CD4-positive, alpha-beta T cell treated with Interleukin-6 at 100 ng/mL for 8 hours (primary cell): ENCODE measurements at places on chromosomes 16 and 17.

GRCh38 chr17:33013596-33014375 lies 22.1 kb downstream of the SPACA3 start:
- DNase-seq: no peak

DNA sequence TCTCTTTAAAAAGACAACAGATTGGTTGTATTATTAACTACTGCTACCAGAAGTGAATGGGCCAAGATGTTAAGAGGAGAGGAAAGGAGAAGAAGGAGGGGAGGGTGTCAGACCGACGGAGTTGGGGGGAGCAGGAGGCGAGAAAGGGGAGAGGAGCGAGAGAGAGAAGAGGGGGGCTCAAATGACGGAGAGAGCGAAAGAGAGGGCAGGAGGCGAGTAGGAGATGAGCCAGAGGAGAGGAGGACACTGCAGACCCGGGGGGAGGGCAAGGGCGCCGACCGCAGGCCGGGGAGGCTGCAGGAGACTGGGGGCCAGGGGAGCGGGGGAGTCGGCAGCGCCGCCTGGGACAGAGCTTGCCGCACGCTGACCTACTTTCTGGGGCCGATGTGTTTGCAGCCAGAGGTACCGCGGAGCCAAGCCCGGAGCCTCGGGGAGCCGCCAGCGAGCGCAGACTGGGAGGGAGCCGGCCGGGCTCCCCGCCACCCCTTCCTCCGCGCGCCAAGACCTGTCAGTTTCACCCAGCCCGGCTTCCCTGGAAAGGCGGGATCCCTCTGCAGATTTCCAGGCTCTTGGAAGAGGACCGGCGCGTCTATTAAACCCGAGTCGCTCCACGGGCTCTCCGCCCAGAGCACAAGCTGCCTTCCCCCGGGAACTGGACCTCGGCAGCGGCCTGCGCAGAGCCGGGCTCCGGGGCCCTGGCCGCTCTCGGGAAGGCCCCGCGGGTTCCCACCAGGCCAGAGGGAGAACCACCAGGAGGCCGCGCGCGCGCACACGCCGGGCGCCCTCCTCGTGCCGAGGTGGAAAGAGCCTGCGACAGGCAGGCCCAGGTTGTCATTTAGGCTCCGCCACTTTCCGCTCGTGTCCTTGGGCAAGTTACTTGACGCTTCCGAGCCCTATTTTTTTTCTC lies 74.6 kb downstream of the CMC2 start:
- no peak for DNase-seq

GRCh38 chr16:85302848-85303353 lies 190.6 kb upstream of the CIBAR2 start:
- DNase-seq: no peak

- no peak for DNase-seq
Measured at GRCh38 chr17:9339958-9340357, 235.7 kb downstream of the STX8 start.

GRCh38 chr16:79407461-79408135 lies 192.9 kb downstream of the MAF start:
- no peak for DNase-seq

DNA sequence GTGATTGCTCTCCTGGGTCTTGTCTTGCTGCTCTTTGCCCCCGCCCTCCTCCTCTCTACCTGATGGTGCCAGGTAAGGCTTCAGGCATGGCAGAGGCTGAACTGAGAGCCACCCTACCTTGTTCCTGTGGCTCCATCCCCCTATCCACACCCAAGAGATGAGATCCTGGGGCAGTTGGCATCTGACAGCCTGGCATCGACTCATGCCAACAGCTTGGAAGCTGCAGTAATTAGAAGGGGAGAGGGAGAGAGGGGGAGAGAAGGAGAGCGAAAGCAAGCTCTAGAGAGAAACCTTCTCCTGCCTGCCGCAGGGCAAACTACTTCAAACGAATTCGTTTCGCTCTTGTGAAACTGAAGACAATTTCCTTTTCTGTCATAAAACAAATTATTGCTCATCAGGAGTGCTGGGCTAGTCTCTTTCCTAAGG lies 13.8 kb upstream of the SP6 start:
- no peak for DNase-seq

- DNase-seq: no peak
Measured at GRCh38 chr16:30533146-30533522, 1.5 kb downstream of the ZNF747 start.

- DNase-seq: no peak
Measured at GRCh38 chr17:2004435-2004952, 20.6 kb downstream of the RTN4RL1 start.

DNA sequence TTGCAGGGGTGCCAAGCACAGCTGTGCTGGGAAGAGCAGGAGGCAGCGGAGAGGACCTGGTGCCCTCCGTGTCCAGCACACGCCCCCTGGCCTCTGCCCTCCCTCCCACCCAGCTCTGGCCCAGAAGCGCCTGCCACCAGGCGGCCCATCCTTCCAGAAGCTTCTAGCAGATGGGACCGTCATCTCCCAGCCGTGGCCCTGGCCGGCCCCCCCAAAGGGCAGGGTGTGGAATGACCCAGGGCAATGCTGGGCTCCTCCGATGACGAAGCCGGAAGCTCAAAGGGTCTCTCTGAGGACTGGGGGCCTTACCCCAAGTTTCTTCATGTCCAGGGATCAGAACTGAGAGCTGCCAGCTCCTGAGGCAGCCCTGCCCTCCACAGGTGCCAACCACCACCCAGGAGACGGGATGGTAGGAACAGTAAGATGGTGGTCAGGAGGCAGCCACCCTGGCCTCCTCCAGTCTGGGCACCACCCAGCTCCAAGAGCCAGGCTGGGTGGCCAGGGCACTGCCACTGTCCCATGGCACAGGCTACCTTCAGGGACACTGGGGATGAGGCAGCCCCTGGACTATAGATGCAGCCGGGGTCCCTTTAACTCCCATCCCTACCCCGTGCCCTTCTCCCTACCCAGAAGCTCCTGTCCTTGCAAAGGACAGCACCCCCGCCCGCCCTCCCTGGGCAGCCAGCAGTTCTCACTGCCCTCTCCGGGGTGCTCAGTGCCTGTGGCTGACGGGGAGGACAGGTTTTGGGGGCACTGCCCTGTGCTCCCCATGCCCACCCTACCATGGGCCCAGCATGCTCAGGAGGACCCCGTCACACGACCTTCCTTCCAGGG lies 6.5 kb upstream of the CDH15 start:
- DNase-seq: no peak

DNA sequence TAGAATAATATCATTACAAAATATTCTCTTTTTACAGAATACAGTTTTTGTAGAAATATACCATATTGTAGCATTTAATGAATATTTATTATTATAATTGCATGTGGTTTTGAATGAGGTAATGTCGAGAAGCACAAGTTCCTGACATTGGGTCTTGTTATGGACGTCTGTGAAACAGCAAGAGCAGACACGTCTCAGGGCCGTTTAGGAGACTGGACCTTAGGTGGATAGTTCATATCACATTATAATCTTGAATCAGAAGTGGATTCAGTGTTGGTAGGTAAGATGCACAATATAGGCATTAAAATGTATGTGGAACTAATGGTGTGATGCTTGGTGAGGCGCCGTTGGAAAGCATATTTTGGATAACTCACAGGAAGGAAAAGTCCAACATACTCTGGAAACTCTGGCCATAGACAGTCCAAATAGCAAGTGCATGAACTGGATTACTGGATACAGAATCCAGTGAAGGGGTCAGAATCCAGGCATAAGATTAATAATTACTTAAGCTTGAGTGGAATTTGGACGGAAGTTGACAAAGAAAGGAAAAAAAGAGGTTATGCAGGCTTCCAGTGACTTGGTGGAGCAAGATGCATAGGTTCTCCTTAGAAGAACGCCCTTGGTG lies 17.2 kb downstream of the ABCA8 start:
- no peak for DNase-seq

DNA sequence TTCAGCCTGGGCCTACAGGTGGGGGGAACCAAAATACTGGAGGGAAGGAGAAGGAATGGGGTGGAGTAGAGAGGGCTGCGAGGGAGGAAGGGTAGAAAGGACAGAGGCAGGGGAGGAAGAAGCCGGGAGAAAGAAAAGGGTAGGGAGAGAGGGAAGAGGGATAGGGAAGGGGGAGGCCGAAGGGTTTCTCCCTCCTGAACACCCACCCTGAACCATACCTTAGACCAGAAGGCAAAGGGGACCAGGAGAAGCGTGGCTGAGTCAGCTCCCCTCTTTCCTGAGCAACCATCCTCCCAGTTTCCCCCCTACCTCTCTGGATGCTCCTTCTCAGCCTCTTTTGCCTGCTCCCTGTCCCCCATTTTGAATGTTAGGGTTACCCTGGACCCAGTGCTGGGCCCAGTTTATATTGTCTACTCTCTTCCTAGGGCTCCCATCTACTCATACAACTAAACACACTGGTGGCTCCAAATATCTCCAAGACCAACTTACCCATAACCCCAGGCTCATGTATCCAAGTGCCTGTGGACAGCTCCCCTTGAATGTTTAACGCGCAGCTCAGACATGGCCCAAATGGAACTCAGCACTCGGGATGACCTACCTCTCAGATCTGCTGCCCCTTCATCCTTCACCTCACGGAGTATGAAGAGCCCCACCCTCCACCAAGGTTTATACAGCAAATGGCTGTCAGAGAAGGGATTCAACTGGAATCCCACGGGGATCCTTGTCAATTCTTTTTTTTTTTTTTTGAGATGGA lies 7.8 kb downstream of the TSPOAP1 start:
- no peak for DNase-seq

- DNase-seq: no peak
Measured at GRCh38 chr17:7018331-7018964, 4.4 kb upstream of the BCL6B start.

- DNase-seq: no peak
Measured at GRCh38 chr16:13621639-13622038, 298.3 kb upstream of the ERCC4 start.

DNA sequence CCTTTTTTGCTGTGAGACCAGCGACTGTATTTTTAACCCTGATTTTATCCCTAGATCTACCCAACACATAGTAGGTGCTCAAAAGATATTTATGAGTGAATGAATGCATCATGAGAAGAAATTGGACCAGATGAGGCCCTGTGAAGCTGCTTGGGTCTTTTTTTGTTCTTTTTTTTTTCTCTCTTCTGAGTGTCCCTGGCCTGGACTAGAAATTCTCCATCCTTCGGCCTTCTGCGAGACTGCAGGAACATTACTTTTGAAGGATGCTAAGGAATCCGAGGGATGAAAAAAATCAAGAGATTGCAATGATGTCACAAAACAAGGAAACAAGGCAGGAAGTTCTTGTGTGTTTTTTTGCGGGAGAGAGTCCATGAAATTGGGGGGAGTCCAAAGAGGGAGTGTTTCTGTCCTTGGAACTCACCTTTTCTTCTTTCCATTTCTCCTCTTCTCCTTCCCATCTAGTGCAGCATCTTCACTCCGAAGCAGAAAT lies 560 bp upstream of the RUSF1 start:
- DNase-seq: no peak

DNA sequence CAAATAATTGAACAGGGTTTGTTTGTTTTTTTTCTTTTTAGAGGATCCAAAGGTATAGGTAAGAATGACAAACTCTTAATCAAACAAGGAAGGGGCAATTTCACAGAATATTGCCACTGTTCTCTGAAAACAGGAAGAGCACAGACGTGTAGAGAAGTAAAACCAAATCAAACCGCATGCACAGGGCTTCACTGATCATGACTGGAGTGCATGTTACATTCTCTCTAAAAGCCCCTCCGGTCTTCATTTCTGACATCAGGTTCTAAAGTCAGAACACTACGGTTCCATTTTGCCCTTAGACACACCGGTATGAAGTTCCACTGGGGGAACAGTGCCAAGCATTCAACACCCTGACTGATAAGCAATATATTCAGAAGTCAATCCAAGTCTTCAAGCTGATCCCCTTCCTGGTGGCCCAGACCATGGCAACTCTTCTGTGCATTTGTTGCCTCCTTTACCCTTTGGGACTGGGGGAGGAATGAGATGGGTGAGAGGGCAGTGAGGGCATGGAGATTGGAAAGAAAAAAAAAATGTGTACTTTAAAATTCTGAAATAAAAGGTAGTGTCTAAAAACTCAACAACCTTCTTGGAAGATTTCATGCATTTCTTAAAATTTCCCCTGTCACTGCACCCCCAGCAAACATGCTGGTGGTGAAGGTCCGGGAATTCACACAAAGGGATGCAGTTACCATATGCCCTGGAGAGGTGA lies 1.4 kb downstream of the MMD start:
- peak; percentile 37 for DNase-seq

DNA sequence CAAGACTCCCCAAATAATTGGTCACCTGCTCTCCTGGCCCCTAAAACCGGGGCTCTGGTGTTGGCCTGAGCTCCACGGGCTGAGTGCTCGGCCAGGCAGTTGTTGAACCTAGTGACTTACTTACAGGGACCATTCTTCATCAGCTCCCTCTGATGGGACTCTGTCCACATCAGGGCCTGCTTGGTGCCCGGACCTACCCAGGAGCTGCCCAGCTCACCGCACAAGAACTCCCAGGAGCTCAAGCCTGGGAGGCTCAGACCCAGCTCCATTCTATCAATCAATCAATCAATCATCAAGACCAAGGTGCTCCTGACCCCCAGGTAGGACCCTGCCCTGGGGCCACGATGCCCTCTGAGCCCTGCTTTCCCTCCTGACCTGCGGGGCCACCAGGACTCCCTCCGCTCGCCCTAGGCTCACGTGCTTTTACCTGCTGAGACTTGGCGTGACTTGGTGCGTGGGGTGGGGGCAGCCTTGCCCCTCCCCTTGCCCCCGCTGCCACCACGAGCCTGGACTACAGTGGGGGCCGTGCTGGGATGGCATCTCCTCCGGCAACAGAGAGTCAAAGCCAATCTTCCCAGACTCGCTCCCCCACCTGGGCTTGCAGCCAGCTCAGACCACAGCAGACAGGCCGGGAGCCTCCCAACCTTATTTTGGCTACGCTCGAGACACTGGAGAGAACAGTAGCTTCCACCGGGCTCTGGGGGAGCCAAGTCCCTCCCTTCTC lies 15.7 kb downstream of the IL34 start:
- no peak for DNase-seq

DNA sequence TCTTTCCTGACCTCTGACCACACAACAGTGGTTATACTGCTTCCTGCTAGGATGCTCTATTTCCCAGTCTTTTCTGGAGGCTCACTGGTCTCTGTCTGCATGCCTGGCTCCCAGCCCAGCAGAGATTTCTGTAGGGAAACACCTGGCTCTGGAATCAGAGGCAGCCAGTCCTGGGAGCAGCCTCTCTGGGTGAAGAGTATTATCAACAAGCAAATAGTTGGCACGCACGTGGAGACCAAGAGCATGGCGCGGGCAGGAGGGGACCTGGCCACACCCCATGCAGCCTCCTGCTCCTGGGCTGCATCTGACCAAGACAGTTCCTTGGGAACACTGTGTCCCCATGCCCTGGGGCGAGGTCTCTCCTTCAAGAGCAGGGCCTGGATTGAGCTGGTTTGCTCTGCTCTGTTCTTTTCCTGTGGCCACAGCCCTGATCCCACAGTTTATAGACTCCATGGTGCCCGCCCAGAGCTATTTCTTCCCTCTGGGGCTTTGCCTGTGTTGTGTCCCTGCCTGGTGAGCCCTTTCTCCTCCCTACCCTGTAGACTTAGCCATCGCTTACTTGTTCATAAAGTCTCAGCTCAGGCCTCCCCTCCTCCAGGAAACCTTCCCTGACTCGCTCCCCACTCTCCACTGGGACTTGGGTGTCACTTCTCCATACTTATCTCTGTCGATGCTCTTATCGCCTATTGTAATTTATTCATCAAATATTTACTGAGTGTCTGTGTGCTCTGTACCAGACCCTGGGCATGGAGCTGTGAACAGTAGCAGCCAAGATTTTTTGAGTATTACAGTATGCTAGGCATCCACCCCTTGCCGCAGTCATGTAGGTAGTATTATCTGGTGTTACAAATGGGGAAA lies 60.6 kb downstream of the SCNN1B start:
- DNase-seq: no peak
